Activated CD4-positive, CD25-positive, alpha-beta regulatory T cell treated with anti-CD3 and anti-CD28 coated beads, Interleukin-2, amount 50 U/mL, for 72 hours (primary cell): ENCODE measurements at places on chromosomes 12 and 14.
A peak's percentile ranks its signal among the peaks of the same experiment; 100 is the strongest.

GRCh38 chr12:3227076-3227975 lies 150.1 kb downstream of the TSPAN9 start:
- DNase-seq = no peak

DNA sequence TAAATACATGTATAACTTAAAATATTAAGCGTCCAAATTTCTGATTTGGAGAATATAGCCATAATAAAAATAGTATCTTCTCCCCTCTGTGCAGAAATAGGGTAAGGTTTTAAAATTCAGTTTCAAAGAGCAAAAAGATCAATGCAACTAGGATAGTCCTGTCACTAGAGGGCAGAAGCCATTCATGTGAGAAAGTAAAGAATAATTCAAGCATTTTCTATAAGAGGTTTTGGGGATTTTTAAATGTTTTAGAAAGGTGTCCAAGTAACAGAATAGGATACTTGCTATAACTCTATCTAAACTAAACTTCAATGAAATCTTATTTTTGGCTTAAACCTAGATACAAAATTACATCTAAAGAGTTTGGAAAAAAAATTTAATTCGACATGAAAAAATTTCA lies 50.3 kb downstream of the ADAMTS20 start:
- no peak for DNase-seq

GRCh38 chr14:72755766-72756165 lies 138.1 kb downstream of the DPF3 start:
- DNase-seq = no peak

GRCh38 chr12:116455540-116456329 lies 103.4 kb upstream of the MAP1LC3B2 start:
- DNase-seq = no peak

- peak; percentile 76 for DNase-seq
Observed at GRCh38 chr14:94036313-94037167, 10.4 kb downstream of the OTUB2 start.

DNA sequence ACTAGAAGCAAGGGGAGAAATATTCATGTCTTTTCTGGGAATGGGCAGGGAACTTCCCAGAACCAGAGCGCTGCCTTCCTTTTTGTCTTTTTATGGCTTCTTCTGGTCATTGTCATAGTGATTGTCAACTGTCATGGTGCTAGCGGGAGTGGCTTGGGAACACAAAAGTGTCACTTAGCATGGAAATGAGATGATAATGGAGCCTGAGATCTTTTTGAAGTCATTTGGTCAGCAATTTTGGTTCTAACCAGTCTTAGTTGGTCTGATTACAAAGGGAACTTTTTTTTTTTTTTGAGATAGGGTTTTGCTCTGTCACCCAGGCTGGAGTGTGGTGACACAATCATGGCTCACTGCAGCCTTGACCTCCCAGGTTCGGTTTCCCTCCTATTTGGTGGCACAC lies 62.7 kb upstream of the RPH3A start:
- DNase-seq = no peak

DNA sequence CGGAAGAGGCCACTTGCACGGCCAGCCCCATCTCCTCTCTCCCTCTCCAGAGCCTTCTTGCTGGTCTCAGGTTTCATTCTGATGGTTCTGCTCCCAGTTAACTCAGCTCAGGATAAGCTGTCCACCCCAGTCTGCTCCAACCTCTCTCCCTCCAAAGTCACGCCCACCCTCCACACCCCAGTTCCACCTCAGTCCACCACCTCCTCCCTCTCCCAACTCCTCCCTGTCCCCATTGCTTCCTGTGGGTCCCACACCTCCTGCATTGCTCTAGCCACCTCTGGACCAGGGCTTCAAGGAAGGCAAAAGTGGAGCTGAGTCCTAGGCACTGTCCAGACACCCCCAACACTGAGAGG lies 13.1 kb downstream of the KRT71 start:
- DNase-seq = no peak

- DNase-seq = no peak
Observed at GRCh38 chr12:115968211-115968610, 309.3 kb downstream of the MED13L start.

GRCh38 chr14:101048766-101049165 lies 145.2 kb upstream of the RTL1 start:
- DNase-seq = no peak

- DNase-seq = no peak
Observed at GRCh38 chr12:2359725-2360629, 307.2 kb downstream of the CACNA1C start.

GRCh38 chr14:90569606-90570387 lies 173.0 kb downstream of the CALM1 start:
- no peak for DNase-seq

DNA sequence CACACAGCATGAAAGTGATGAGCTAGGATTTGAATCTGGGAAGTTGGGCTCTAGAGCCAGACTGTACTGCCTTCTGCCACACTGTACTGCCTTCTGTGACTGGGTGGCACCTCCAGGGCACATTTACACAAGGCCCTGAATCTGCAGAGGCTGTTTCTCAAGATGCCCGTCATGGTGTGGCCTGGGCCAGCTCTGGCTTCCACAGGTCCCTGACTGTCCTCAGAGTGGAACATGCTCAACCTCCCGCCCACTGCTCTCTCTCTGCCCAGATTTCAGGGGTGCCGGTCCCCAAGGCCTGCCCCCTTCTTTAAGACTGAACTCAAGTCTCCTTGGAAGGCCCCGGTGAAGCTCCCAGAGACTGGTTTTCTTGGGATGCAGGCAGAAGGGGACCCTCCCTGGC lies 50.2 kb downstream of the C14orf132 start:
- DNase-seq = no peak
